CD14-positive monocyte (primary cell): ENCODE measurements at places on chromosomes 4 and X.
A peak's percentile ranks its signal among the peaks of the same experiment; 100 is the strongest.

DNA sequence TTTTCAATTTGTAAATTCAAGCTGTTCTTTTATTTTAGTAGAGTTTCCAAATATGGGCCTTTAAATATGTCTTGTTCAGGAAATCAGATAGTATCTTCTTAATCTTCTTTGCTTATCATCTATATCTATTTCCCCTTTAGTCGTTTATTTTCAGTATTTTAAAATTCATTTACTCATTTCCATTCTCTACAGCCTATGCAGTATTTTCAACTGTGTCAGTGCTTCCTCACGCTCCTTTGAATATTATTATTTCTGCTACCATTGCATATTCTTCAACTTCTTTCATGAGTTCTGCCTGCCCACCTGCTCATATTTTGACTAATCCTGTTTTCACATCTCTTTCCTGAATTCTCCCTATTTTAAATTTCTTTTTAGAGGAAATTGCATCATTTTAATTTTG lies 185.4 kb downstream of the DKK2 start:
- H3K27ac ChIP-seq, result no peak overlapping the region
- no peak overlapping the region for H3K4me3 ChIP-seq
- H3K27me3 ChIP-seq, result no peaks in the 10 kb centered on the region

DNA sequence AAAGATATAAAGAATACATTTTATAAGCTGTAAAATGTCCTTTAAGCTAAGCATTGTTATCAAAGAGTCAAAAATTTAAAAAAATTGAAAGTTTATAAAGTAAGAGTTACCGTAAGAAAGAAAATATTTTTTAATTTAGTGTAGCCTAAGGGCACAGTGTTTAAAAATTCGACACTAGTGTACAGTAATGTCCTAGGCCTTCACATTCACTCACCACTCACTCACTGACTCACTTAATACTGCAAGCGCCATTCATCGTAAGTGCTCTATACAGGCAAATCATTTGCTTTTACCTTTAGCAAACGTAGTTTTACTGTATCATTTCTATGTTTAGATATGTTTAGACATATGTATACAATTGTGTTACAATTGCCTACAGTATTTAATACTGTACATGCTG lies 20.2 kb downstream of the GLRA3 start:
- H3K36me3 ChIP-seq, result no peaks in the 10 kb centered on the region
- no peak overlapping the region for H3K27ac ChIP-seq
- no peaks in the 10 kb centered on the region for H3K27me3 ChIP-seq
- H3K4me1 ChIP-seq, result no peaks in the 10 kb centered on the region
- no peak for DNase-seq
- no peak overlapping the region for H3K4me3 ChIP-seq

DNA sequence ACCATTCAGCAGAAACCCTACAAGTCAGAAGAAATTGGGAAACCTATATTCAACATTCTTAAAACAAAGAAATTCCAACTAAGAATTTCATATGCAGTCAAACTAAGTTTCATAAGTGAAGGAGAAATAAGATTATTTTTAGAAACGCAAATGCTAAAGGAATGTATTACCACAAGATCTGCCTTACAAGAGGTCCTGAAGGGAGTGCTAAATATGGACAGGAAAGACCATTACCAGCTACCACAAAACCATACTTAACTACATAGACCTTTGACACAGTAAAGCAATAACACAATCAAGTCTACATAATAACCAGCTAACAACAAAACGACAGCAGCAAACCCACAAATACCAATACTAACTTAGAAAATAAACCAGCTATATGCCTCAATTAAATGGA lies 169.3 kb upstream of the FGF16 start:
- no peak overlapping the region for H3K4me3 ChIP-seq
- H3K4me1 ChIP-seq, result no peaks in the 10 kb centered on the region
- DNase-seq, result no peak
- no peaks in the 10 kb centered on the region for H3K27me3 ChIP-seq
- H3K27ac ChIP-seq, result no peak overlapping the region
- no peaks in the 10 kb centered on the region for H3K36me3 ChIP-seq

- H3K4me1 ChIP-seq, result peaks cover 4% of the 10 kb centered on the region
- no peak overlapping the region for H3K4me3 ChIP-seq
- DNase-seq, result peak; percentile 4
- no peak overlapping the region for H3K27ac ChIP-seq
- no peaks in the 10 kb centered on the region for H3K27me3 ChIP-seq
Observed at GRCh38 chr4:77014256-77014655, 61.5 kb downstream of the CCNI start.

DNA sequence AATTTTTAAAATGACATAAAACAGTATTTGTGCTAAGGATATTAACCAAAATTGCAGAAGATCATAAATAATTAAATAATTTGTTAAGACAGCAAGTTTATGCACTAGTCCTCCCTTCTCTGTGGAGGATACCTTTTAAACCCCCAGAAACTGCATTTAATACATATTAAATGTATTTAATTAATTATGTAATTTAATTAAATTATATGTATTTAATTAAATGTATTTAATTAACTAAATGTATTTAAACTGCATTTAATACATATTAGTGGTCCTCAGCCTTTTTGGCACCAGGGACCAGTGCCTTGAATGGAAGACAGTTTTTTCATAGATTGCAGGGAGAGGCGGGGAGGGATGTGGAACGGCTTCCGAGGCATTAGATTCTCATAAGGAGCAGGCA lies 404.6 kb downstream of the ARHGAP24 start:
- no peak for DNase-seq
- no peaks in the 10 kb centered on the region for H3K27me3 ChIP-seq
- no peak overlapping the region for H3K4me3 ChIP-seq
- H3K27ac ChIP-seq, result no peak overlapping the region
- no peaks in the 10 kb centered on the region for H3K36me3 ChIP-seq

GRCh38 chr4:107801766-107802211 lies 22.9 kb upstream of the SGMS2 start:
- no peaks in the 10 kb centered on the region for H3K36me3 ChIP-seq
- no peak overlapping the region for H3K4me3 ChIP-seq

GRCh38 chr4:177099211-177099610 lies 210.5 kb upstream of the NEIL3 start:
- DNase-seq, result no peak
- no peak overlapping the region for H3K4me3 ChIP-seq
- no peaks in the 10 kb centered on the region for H3K4me1 ChIP-seq
- no peak overlapping the region for H3K27ac ChIP-seq

DNA sequence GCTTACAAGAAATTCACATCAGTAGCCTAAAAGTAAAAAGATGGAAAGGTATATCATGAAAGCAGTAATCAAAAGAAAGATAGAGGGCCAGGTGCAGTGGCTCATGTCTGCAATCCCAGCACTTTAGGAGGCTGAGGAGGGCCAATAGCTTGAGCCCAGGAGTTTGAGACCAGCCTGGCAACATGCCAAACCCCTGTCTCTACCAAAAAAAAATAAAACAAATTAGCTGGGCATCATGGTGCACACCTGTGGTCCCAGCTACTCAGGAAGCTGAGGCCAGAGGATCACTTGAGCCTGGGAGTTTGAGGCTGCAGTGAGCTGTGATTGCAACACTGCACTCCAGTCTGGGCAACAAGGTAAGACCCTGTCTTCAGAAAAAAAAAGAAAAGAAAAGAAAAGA lies 55.5 kb downstream of the GSPT2 start:
- H3K27ac ChIP-seq, result no peak overlapping the region
- no peaks in the 10 kb centered on the region for H3K36me3 ChIP-seq
- H3K27me3 ChIP-seq, result peaks cover 5% of the 10 kb centered on the region
- H3K4me3 ChIP-seq, result no peak overlapping the region
